Osteocyte (in vitro differentiated cells): ENCODE measurements at places on chromosomes 7 and 10. TPM values are rescaled to one million over a fixed set of nuclear protein-coding genes. Genes with fewer than 3 reads are reported as not detected.

DNA sequence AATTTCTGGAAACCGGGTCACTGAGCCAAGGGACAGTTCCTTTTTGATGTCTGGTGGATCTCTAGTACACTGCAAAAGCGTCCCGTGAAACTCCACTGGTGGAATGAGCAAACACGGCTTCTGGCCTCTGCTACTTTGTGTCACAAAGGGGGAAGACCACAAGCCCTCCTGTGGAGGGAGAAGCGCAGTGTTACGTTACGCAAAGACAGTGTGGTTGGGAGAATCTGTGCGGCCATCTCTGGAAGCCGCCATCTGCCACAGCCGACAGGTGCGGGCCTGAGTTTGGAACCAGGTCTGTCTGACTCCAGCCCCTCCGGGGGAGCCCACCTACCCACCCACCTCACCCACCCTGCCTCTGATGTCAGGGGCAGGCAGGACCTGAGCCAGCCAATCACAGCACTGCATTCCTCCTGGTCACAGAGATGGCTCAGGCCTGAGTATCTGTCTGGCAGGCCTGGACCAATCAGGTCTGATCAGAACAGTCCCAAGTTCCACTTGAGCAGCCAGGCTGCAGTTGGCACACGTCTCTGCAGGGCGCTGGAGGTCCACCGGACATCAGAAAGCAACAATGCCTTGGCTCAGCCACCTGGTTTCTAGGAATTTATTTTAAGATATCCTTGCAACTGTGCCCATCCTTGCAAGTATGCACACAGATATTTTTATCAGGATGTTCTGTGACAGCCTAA lies 3.0 kb upstream of the CYP2W1 start:
- no peak for DNase-seq

DNA sequence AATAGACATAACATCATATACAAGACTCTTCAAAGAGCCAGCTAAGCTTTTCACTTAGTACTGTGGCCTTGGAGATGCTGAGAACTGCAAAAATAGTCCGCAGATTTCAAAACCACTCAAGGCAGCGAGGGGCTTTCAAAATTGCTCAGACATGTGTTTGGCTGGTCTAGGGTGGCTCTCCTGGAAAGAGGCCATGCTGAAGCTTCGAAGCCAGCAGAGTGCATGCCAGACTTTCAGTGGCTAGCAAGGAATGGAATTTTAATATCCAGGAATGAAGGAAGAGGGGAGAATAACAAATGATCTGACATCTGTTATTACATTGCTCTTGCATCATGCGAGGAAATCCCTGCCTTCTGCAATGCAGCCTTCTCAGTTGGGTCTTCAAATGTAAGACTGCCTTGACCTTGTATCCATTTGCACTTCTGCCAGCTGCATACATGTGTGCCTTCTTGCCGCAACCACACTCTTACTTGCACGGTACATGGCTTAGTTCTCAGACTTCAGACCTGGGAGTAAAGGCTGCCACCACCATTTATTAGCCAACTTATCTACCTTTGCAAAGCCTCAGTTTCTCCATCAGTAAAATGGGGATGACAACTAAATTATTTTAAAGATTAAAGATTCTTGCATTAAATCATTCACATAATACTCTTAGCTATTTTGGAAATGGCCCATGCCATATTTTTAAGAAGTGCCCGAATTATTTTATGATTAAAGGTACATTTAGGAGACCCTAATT lies 55.9 kb downstream of the ITIH5 start:
- no peak for DNase-seq

DNA sequence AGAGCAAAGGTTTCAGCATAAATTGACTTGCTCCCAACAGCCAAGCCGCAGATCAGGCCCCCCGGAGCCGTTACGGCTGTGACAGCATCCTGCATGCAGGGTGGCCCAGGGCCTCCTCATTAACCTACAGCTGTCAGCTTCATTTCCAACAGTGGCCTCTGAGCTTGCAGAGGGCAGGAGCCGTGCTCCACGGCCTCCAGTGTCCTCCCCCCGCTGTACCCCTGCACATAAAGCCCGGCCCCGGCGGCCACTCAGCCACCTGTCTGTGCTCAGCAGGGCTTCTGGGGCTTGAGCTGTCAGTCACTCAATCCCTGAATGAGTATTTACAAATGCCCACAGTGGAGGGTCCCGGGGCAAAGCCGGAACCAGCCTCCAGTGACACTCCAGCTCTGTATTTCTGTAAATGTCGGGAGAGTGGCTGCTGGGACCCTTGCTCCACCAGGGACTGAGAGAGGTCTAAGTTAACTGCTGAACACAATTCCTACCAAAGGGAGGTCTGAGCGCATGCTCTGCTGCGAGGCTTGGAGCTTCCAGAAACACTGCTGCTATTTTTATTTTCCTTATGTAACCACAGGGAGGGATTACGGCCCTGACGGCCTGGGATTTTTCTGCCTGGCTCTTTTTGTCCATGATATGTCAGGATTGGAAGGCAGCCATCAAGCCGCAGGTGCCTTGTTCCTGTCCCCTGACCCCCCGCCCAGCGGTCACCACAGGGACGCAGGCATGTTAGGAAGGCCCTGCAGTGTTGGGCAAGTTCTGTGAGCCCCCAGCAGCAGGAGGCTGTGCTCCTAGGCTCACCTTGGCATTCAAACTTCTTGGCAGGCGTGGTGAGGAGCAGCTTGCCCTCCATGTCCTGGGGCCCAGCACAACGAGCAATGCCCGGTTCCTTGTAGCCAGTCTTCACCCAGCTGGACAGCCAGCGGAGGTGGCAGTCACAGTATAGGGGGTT lies 165.0 kb downstream of the SLIT1 start:
- no peak for DNase-seq

- no peak for DNase-seq
Observed at GRCh38 chr10:110007161-110007700, 553 bp upstream of the ADD3 start.

- DNase-seq: no peak
Observed at GRCh38 chr10:125169279-125169678, 8.9 kb upstream of the CTBP2 start.

- no peak for DNase-seq
Observed at GRCh38 chr10:128958834-128959690, 508.0 kb upstream of the MGMT start.

DNA sequence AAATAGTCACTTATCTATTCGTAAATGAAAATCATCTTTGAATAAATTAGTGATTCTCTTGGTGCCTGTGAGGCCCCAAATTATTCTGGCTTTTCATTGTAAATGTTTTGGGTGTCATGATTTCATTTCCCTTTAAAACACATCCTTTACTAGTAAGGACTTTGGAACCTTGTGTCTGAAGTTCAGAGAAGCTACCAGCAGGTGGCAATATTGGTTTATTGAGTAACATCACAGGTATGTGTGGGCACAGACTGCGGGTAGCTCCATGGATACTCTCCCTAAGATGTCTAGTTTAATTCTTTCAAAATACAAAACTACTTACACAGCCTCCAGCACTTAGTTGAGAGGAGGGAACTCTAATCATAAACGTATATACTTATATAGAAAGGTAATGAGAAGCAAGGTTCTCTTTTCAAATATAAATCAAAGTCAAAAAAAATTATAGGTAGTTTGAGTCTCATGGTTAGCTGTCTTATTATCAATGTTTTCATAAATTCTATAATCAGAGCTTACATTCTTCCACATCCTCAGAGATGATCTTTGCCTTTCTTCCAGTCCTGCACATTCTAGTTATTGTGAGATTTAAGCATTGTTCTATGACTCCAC lies 449.6 kb downstream of the GRM8 start:
- DNase-seq: no peak

- DNase-seq: no peak
Observed at GRCh38 chr7:31512166-31512565, 1.7 kb upstream of the ITPRID1 start.

GRCh38 chr7:70726294-70726693 lies 405.6 kb upstream of the GALNT17 start:
- DNase-seq: no peak

DNA sequence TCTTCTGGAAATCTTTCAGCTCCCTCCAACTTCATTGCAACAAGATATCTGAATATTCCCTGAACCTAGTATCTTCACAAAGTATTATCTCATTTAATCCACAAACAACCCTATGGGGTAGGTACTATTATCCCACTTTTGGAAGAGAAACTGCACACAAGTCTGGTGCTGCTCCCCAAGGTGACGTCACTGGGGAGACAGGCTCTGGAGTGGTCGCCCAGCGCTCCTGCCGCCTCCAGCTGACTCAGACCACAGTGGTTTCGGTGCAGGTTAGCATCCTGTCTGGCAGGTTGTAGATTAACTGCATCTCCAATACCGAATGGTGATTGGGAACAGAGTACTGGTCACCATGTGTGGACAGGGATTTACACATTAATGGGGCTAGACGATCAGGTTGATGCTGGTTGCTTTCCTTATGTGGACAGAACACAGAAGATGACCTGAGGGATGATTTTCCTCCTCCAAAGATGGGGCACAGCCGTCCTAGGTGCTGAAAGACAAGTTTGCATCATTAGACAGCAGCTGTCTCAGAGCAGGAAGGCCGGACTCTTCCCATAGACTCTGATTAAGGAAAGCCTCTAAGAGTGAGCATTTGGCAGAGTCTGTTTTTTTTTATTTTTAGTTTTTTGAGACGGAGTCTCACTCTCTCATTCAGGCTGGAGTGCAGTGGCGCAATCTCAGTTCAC lies 128.6 kb downstream of the TRRAP start:
- peak; percentile 49 for DNase-seq

DNA sequence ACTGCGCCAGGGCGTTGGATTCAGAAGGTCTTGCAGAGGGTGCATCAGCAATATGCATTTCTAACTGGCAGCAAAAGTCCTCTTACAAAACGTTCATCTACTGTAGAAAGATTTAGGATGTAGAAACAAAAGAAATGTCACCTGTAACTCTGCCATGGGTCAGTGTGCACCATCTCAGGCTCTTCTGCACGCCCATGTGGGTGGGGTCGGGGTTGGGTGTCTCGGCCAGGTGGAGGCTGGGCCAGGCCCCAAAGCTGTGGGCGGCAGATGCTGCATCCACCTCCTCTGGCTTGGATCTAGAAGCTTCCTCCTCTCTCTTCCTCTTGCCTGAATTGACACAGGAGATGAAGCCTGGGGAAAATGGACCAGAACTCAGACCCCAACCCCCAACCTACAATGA lies 111.3 kb upstream of the PPP2R2D start:
- peak; percentile 69 for DNase-seq

- DNase-seq: no peak
Observed at GRCh38 chr10:103512591-103513379, 19.3 kb downstream of the NEURL1 start.

GRCh38 chr7:151591866-151592265 lies 72.2 kb upstream of the RHEB start:
- peak; percentile 78 for DNase-seq

DNA sequence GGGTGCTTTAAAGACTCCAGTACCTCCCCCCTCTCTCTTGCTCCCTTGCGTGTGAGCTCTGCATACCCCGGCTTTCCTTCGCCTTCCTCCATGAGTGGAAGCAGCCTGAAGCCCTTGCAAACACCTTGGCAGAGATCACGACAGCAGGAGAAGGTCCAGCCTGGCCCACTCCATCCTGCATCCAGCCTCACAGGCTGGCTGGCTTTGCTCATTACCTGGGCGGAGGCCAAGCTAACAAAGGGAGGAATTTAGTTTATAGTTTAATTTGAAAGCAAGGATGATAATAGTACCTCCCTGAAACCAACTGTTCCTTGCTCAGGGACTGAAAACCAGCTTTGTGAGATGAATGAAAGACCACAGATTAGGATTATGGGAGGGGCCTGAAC lies 99.4 kb downstream of the PRKAG2 start:
- DNase-seq: no peak

- DNase-seq: no peak
Observed at GRCh38 chr10:98481404-98481945, 34.7 kb upstream of the HPS1 start.

The OAT gene
- 113 and 122 TPM in 2 replicates for total RNA-seq

The UPK3BL2 gene
- total RNA-seq: 7.9 and 11.0 TPM in 2 replicates
